ENCODE measurements at places on chromosomes 13 and 19.

GRCh38 chr13:82847595-82847994, 1034.7 kb downstream of the SLITRK1 start:
- no peak for DNase-seq

DNA sequence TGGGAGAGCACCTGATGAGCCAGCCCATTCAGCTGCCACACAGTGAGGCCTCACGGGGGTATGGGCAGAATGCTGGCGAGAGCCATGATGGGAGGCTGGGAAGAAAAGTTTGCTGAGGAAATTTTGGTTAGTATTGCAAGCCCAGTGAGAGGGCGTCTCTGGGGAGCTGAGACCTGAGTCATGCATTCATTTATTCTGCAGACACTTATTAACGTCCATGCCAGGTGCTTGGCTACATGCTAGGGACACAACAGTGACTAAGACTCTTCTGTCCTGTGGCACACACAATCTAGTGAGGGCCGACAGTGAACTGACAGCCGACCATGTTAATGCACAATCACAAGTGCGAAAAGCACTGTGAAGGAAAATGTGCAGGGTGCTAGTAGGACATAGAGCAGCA, 27.2 kb downstream of the WDR62 start:
- DNase-seq: no peak

DNA sequence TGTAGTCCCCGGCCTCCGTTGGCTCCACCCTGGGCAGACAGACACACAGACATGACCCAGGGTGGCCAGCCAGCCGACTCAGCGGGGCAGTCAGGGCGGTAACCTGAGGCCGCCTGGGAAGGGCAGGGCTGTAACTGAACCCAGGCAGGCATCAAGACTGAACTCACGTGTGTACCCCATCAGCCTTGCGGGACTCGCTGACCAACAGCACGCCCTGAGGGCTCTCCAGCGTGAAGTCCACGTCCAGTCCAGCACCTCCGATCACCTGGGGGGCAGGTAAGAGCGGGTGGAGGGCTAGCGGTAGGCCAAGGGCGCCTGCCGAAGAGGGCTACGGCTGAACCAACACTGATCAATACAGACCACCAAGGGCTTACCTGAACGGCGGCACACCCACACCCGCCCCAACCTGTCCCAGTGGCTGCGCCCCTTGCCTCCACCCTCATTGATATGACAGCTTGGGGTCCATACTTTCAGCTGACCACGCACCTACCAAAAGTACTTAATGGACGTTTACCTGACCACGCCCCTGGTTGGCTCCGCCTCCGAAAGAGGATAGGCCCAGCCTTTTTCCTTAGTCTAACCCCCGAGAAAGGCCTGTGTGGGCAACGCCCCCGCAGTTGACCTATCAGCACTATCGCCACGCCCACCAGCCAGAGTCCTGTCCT, 791 bp downstream of the TMED1 start:
- DNase-seq: peak; percentile 34

DNA sequence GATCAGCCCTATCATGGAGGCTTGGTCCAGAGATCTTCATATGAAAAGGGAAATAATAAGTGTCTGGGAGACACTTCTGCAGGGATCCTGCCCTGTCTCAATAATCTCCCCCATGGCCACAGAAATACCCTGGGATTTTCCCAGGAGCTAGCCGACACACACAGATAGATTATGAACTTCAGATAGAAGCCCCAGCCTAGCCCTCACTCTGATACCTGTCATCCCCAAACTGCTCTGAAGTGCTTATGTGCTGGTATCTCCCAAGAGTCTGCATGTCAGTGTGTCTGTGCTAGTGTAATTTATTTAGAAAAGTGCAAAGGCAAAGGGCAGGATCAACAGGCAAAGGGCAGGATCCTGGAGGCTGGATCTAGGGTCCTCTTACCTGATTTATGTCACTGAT, 38.7 kb upstream of the ZNF766 start:
- no peak for DNase-seq

- DNase-seq: no peak
Observed at GRCh38 chr19:5676772-5677105, 3.6 kb downstream of the MICOS13 start.

DNA sequence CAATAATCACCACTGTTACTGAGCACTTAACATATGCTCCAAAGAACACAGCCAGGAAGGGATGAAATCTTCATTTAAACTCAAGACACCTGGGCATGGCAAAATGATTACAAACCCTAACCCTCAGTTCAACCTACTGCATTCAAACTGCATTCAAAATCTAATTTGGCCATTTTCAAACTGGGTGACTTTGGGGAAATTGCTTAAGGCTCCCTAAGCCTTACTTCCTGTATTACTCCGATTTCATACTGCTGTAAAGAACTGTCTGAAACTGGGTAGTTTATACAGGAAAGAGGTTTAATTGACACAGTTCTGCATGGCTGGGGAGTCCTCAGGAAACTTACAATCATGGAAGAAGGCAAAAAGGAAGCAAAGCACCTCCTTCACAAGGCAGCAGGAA, 50.4 kb downstream of the CBY2 start:
- DNase-seq: no peak

- no peak for DNase-seq
Observed at GRCh38 chr13:67440236-67440975, 210.3 kb upstream of the PCDH9 start.

DNA sequence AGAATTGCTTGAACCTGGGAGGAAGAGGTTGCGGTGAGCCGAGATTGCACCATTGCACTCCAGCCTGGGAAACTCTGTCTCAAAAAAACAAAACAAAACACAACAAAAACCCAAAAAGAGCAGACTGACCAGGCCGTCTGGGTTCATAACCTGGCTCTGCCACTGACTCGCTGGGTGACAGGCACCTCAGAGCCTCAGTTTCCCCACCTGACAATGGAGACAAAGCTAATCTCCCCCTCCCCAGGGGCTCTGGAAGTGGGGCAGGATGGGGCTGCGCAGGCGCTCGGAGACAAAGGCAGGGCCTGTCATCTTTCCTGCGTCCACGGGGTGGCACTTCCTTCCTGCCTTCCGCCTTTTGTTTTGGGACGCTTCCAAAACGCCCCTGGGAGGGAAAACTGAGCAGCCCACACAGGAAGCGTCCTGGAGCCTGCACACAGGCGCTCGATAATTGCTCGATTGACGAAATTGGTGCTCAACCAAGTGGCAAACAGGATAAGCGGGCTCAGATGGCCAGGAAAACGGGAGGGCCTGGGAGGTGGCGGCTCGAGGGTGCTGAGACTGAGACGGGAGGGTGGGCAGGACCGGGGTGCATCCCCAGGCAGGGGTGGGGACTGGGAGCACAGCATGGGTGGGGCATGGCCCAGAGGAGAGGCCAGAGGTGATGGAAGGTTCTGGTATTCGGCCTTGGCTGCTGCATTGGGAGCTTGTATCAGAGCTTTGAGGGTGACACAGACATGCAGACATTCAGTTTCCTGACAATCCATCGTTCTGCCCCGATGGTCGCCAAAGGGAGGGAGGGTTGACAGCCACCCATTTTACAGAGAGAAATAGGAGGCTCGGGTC, 17.8 kb downstream of the SPC24 start:
- peak; percentile 94 for DNase-seq

GRCh38 chr13:92259046-92259445, 860.6 kb downstream of the GPC5 start:
- no peak for DNase-seq

DNA sequence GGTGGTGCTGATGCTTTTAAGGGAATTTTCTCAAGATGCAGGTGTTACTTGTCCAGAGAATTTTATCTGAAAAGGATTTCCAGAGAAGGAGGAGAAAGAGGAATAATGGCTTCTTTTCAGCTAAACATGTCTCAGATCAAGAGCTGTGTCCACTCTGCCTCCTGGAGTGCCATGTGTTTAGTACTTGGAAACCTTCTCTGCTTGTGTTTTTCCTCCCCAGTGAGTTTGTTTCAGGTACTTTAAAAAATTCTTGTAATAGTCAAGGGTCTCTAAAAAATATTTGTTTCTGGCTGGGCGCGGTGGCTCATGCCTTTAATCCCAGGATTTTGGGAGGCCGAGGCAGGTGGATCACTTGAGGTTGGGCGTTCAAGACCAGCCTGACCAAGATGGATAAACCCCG, 22.7 kb downstream of the ZNF431 start:
- DNase-seq: no peak

- no peak for DNase-seq
Observed at GRCh38 chr19:10467104-10467706, 36.0 kb downstream of the KEAP1 start.

GRCh38 chr19:58261968-58262921, 16.5 kb upstream of the ZNF8 start:
- DNase-seq: peak; percentile 24

DNA sequence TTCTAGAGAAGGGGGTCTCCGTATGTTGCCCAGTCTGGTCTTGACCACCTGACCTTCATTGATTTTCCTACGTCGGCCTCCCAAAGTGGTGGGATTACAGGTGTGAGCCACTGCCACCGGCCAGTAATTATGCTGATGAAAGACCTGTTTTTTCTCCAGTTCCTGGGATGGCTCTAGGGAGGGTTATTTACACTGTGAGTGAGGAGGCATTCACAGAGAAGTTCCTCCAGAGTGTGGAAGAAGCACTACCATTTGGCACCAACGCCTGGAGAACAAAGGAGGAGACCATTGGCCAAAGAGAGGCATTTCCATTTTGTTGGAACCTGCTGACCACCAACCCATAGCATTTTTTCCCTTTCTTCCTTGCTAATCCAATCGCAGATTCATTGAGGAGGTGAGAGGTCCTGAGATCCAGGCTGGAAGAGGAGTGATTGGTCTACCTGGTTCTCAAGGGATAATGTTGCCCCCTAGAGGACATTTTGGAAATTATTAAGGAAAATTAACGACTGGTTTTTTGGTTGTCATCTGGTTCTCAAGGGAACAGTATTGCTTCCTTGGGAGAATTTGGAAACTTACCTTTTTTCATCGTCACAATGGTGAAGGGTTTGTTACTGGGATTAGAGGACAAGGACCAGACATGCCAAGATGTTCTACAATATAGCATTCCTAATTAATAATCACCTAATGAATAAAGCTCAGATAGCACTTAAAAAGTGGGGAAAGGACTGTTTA, 5.5 kb upstream of the SAE1 start:
- peak; percentile 85 for DNase-seq

- no peak for DNase-seq
Observed at GRCh38 chr19:33644284-33644836, 22.6 kb downstream of the CHST8 start.

- DNase-seq: peak; percentile 94
Observed at GRCh38 chr13:108463340-108463739, 166.1 kb upstream of the MYO16 start.

GRCh38 chr13:49288458-49288857, 40.7 kb downstream of the CDADC1 start:
- DNase-seq: no peak

GRCh38 chr19:38434549-38435051, 1.1 kb downstream of the RYR1 start:
- DNase-seq: no peak

DNA sequence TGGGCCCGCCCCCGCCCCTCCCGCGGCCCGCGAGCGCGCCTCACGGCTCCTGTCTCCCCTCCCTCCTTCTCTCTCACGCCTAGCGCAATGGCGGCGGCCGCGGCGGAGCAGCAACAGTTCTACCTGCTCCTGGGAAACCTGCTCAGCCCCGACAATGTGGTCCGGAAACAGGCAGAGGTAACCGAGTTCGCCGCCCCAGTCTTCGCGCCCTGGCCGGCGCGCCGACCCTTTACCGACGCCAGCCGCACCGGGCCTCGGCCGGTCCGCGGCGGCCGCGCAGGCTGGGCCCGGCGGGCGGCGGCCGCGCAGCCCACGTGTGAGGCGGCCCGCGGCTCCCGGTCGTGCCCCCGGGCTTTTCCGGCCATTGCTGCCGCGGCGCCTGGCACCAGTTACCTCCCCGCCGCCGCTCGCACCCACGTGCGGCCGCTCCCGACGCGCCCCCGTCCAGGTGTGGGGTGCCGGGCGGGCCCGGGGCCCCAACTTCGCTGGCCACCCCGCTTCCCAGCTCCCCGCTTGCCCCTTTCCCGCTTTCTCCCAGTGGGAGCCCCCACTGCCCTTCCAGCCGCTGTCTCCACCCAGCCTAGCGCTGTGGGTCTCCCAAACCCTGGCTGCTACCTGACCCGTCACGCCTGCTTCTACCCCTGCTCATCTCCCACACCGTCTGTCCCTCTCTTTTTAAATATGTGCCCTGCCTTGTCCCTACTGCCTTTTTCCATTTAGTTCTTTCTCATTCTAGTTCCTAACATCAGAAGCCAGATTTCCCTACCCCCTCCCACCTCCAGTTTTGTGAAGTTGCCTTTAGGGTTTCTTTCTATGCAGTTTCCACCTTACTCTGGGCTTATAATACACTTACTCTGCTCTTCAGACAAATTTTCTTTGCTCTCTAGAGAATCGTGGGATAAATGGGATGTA, 23.4 kb downstream of the IPO5 start:
- DNase-seq: peak; percentile 50

DNA sequence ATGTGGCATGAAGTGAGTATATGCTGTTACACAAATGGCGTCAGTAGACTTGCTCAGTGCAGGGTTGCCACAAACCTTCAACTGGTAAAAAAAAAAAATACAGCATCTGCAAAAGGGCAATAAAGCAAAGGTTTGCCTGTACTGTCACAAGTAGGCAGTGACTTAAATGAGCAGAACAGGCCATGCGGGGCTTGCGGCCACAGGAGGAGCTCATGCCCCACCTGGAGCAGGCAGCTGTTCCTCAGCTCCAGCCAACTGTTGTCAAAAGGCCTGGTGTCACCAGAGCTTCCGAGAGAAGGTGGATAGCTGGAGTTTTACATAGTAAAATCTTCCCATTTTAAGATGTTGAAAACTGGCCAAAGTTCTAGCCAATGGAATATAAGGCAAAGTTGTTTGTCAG, 7.7 kb downstream of the ATP7B start:
- no peak for DNase-seq

DNA sequence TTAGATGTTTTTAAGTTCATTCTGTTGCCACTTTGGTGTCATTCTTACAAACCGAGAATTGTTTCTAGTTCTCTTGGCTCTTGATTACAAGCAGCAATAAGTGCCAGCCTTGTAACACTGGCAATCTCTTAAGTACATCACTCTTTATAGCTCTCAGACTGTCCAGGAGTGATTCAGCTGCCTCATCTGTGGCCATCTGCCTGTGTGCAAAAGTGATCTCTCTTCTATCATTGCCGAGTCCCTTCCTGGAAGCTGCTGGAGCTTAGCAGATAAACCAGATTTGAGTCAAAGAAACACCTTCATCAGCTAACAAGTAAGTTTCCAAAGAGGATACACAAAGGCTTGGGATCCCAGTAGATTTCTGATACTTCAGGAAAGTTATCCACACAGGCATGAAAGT, 23.2 kb downstream of the STOML3 start:
- DNase-seq: no peak

- DNase-seq: no peak
Observed at GRCh38 chr13:99191900-99192399, 8.7 kb upstream of the UBAC2 start.

DNA sequence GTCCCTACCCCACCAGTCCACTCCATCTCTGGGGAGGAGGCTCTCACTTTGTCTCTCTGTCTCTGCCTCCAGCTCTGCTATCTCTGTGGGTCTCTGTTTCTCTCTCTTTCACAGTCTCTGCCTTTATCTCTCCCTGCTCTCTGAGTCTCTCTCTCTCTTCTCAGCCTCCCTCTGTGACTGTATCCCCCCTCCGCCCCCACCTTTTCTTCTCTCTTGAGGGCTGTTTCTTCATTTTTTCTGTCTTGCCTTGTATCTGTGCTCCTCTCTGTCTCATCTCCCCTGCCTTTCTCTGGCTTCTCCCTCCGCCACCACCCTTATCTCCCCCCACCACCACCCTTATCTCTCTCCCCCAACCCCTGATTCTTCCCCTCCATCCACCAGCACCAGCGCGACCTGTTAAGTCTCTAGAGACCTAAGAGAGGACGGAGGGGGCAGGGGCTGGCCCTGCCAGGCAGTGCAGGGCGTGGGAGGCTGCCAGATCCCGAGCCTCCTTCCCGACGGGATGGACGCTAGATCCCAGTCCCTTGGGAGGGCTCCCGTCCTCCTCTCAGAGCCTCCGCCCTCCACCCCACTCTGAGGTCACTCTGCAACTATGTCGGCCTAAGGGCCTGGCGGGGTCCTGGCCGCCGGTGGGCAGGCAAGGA, 1.0 kb downstream of the AXL start:
- DNase-seq: peak; percentile 76
